ENCODE measurements at places on chromosomes 16 and 17. TPM values are rescaled to one million over a fixed set of nuclear protein-coding genes. Genes with fewer than 3 reads are reported as not detected.

KPNA2 gene
- 180 TPM for total RNA-seq

GGT6 gene
- total RNA-seq = not detected

RUSF1 gene
- total RNA-seq = 66.6 TPM

KRTAP2-3 gene
- total RNA-seq = 0.89 TPM

DYNLRB2 gene
- not detected for total RNA-seq

PMP22 gene
- 32.3 TPM for total RNA-seq

SPATA22 gene
- total RNA-seq = 0.71 TPM

BCO1 gene
- not detected for total RNA-seq

AIPL1 gene
- total RNA-seq = not detected

LDAF1 gene
- 54.4 TPM for total RNA-seq

ZG16 gene
- not detected for total RNA-seq

LCAT gene
- total RNA-seq = 6.0 TPM

TEKT5 gene
- not detected for total RNA-seq

C17orf67 gene
- total RNA-seq = 0.35 TPM

RRAD gene
- total RNA-seq = 10.6 TPM

CDK5R1 gene
- 0.89 TPM for total RNA-seq

CCL3 gene
- not detected for total RNA-seq

KIF18B gene
- total RNA-seq = 11.2 TPM

CHST5 gene
- total RNA-seq = not detected

TBC1D26 gene
- total RNA-seq = not detected

RSL1D1 gene
- total RNA-seq = 90.8 TPM

QRICH2 gene
- total RNA-seq = 0.58 TPM

SBK1 gene
- total RNA-seq = 0.58 TPM

SLC13A2 gene
- not detected for total RNA-seq

TEDC2 gene
- total RNA-seq = 28.8 TPM

SOX8 gene
- under 0.01 TPM for total RNA-seq

CES5A gene
- total RNA-seq = not detected

MPV17L gene
- total RNA-seq = not detected

Data from myometrial cell (primary cell).